Sigmoid colon (tissue), 7 donors: ENCODE measurements at places on chromosomes 13 and 19. TPM values are rescaled to one million over a fixed set of nuclear protein-coding genes. Genes with fewer than 3 reads are reported as not detected.

GRCh38 chr19:57317503-57317902, 2.8 kb upstream of the ZNF543 start:
- no peaks in the 10 kb centered on the region for H3K4me1 ChIP-seq
- no peaks in the 10 kb centered on the region for H3K36me3 ChIP-seq
- no peak for DNase-seq
- no peaks in the 10 kb centered on the region for H3K27me3 ChIP-seq
- no peak overlapping the region for H3K4me3 ChIP-seq

GRCh38 chr13:64276232-64276631, 2860.6 kb upstream of the PCDH20 start:
- H3K27ac ChIP-seq = no peak overlapping the region
- no peak for DNase-seq
- no peaks in the 10 kb centered on the region for H3K36me3 ChIP-seq
- H3K27me3 ChIP-seq = no peaks in the 10 kb centered on the region
- no peaks in the 10 kb centered on the region for H3K4me1 ChIP-seq

Gene C19orf81
- total RNA-seq = not detected

- no peaks in the 10 kb centered on the region for H3K36me3 ChIP-seq
- H3K4me1 ChIP-seq = no peaks in the 10 kb centered on the region
- no peak overlapping the region for H3K4me3 ChIP-seq
- H3K27ac ChIP-seq = no peak overlapping the region
These were observed 6.6 kb upstream of the GIPC1 start for GRCh38 chr19:14502334-14503092.

DNA sequence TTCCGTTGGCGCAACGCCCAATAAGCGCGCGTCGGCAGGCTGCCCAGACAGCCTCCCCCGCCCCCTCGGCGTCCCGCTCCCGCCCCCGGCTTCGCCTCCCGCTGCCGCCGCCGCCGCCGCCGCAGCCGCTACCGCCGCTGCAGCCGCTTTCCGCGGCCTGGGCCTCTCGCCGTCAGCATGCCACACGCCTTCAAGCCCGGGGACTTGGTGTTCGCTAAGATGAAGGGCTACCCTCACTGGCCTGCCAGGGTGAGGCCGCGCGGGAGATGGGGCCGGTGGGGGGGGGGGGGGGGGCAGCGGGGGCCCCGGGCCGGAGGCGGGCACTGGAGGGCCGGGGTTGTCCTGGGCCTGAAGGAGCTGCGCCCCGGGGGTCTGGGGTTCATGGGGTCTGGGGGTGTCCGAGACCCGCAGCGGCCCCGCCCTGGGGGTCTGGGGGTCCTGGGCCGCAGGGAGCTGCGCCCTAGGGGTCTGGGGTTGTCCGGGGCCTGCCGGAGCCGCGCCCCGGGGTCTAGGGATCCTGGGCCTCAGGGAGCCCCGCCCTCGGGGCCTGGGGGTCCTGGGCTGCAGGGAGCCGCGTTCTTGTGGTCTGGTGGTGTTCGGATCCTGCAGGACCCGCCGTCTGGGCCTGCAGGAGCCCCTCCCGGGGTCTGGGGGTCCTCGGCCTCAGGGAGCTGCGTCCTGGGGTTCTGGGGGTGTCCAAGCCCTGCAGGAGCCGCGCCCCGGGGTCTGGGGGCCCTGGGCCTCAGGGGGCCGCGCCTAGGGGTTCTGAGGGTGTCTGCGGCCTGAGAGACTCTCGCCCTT, at the start of gene HDGFL2:
TSS of gene HDGFL2 (plus strand) at position 124 of the 801 bp plus-strand sequence. CDS start at position 178, 54 bp downstream.
- H3K4me1 ChIP-seq = peaks cover 24% of the 10 kb centered on the region
- H3K4me3 ChIP-seq = peak within 1 kb of the TSS; percentile 100
- peak within 1 kb of the TSS; percentile 86 for H3K27ac ChIP-seq
- no peak for DNase-seq
- no peaks in the 10 kb centered on the region for H3K27me3 ChIP-seq

DNA sequence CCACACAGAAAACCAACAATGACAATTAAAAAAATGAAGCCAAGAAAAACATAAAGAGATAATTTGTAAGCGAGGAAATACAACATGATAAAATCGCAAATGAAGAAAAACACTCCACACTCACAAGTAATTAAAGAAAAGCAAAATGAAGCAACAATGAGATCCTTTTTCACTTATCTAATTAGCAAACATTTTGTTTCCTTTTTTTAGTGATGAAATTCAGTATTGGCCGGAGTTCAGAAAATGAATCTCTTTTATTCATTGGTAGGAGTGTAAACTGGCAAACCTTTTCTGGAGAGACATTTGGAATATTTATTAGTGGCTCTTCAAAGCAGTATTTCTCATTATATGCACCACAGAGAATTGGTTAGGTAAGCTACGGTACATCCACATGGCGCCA, 70.6 kb upstream of the POMP start:
- H3K27me3 ChIP-seq = no peaks in the 10 kb centered on the region
- H3K36me3 ChIP-seq = no peaks in the 10 kb centered on the region
- H3K27ac ChIP-seq = no peak overlapping the region
- no peak for DNase-seq
- no peaks in the 10 kb centered on the region for H3K4me1 ChIP-seq

- DNase-seq = no peak
- peaks cover 22% of the 10 kb centered on the region for H3K36me3 ChIP-seq
- no peak overlapping the region for H3K4me3 ChIP-seq
- peaks cover 37% of the 10 kb centered on the region for H3K4me1 ChIP-seq
- H3K27ac ChIP-seq = no peak overlapping the region
- H3K27me3 ChIP-seq = peaks cover 69% of the 10 kb centered on the region
These were observed 774 bp downstream of the GGN start for GRCh38 chr19:38386971-38387549.

DNA sequence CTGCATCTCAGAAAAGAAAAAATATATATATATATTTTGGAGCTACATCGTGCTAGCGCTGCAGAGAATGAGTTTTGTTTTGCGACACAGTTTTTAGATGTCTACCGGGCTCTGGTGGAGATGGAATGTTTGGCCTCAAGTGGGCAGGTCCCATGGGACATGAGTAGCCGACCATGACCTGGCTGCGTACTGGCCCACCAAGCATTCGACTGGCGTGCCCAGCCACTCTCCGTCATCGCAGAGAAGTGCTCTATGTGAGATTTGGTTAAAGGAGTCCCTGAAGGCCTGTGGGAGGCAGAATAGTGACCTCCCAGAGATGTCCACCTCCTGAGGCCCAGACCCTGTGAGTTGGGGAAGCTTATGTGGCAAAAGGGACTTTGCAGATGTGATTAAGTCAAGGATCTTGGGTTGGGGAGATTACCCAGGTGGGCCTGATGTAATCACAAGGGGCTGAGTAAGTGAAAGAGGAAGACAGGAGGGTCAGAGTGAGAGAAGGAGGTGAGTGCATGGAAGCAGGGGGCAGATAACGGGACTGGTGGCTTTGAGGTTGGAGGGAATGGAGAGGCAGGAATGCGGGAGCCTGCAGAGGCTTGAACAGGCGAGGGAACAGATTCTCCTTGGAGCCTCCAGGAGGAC, 821 bp upstream of the LILRB4 start:
- peaks cover 14% of the 10 kb centered on the region for H3K27me3 ChIP-seq
- H3K4me1 ChIP-seq = no peaks in the 10 kb centered on the region
- no peak overlapping the region for H3K27ac ChIP-seq
- DNase-seq = no peak
- H3K4me3 ChIP-seq = no peak overlapping the region
- no peaks in the 10 kb centered on the region for H3K36me3 ChIP-seq

GRCh38 chr13:90362707-90363106, 984.8 kb upstream of the MIR17HG start:
- no peaks in the 10 kb centered on the region for H3K36me3 ChIP-seq
- H3K4me3 ChIP-seq = no peak overlapping the region
- no peaks in the 10 kb centered on the region for H3K27me3 ChIP-seq
- no peak for DNase-seq
- H3K4me1 ChIP-seq = no peaks in the 10 kb centered on the region
